ENCODE measurements at places on chromosomes 4 and X.

DNA sequence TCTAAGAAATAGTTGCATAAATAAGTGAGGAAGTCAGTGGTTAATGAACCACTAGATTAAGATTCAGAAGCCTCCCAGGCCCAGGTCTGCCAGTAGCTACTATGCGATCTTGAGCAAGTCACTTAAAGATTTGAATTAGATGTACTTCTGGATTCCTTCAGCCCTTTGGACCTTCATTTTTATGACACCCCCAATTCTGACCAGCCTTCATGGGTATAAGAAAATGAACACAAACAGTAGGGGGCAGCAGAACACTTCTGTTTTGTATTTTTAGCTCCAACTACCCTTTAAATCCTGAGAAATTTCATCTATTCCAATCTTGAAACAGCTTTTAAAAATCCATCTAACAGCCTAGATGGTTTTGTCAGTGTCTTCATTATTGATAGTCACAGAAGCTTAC is 19.0 kb downstream of the TMEM47 start:
- no peak for DNase-seq

GRCh38 chrX:30576881-30577280 is 685 bp downstream of the TASL start:
- no peak for DNase-seq

- DNase-seq: no peak
Measured at GRCh38 chr4:114368751-114369150, 229.9 kb upstream of the UGT8 start.

DNA sequence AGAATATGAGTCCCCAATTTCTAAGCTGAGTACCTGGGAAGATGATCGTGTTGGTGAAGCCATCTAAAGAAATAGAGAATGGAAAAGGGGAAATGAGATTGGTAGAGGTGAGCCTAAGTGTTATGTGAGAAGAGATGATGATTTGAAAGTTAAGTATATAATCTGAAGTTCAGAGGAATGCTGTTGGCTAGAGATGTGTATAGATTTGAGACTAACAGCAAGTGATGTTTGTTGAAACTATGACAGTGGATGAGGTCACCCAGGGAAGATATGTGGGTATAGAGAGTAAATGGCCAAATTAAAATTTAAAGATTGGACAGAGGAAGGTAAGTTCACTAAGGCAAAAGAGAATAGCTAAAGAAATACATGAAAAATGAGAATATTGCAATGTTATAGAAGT is 324.2 kb downstream of the MAPK10 start:
- DNase-seq: no peak

DNA sequence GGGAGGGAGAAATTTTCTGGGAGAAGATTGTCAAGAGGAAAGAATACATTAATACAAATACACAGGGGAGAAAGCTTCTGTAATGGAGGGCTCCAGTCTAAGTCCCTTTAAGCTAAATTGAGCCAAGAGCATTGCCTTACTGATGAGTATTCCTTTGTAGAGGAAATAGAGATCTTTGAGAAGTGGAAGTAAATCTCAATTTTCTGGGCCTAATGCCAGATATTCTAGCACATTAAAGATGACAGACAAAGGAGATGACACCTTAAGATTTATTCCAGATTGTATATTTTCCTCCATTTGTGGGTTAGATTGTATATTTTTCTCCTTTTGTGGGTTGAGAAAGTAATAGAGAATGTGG is 28.5 kb upstream of the SMAD1 start:
- no peak for DNase-seq

Measured in posterior cingulate gyrus (tissue), 11 donors.